Stimulated activated CD8-positive, alpha-beta memory T cell treated with anti-CD3 and anti-CD28 coated beads, Interleukin-4, amount 100 ng/mL, for 48 hours (primary cell): ENCODE measurements at places on chromosomes 6 and 20.
A peak's percentile ranks its signal among the peaks of the same experiment; 100 is the strongest.

DNA sequence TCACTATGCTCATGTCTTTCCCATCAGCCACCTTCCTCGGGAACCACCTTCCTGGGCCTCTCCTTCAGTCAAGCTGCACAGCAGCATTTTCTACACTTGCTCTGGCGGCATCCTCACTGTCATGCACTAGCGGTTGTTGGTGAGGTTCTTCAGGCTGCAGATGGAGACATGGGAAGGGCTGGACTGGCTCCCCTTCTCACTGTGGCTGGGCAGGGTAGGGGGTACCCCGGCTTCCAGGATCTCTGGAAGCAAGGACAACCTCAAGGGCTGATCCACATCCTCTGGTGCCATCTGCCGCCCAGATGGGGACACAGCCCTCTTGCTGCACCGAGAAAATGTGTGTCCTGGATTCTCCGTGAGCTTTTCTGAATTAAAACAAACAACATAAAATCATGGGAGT lies 180.1 kb upstream of the RNF24 start:
- no peak for DNase-seq

- DNase-seq = no peak
These were observed 34.6 kb upstream of the EPHA7 start for GRCh38 chr6:93453956-93454355.

DNA sequence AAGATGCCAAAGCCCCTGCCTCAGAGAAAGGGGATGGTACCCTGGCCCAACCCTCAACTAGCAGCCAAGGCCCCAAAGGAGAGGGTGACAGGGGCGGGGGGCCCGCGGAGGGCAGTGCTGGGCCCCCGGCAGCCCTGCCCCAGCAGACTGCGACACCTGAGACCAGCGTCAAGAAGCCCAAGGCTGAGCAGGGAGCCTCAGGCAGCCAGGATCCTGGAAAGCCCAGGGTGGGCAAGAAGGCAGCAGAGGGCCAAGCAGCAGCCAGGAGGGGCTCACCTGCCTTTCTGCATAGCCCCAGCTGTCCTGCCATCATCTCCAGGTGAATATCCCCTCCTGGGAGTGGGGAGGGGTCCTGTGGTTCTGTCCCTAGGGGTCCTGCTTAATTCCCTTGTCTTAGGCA lies 1.1 kb downstream of the MYLK2 start:
- DNase-seq = no peak

DNA sequence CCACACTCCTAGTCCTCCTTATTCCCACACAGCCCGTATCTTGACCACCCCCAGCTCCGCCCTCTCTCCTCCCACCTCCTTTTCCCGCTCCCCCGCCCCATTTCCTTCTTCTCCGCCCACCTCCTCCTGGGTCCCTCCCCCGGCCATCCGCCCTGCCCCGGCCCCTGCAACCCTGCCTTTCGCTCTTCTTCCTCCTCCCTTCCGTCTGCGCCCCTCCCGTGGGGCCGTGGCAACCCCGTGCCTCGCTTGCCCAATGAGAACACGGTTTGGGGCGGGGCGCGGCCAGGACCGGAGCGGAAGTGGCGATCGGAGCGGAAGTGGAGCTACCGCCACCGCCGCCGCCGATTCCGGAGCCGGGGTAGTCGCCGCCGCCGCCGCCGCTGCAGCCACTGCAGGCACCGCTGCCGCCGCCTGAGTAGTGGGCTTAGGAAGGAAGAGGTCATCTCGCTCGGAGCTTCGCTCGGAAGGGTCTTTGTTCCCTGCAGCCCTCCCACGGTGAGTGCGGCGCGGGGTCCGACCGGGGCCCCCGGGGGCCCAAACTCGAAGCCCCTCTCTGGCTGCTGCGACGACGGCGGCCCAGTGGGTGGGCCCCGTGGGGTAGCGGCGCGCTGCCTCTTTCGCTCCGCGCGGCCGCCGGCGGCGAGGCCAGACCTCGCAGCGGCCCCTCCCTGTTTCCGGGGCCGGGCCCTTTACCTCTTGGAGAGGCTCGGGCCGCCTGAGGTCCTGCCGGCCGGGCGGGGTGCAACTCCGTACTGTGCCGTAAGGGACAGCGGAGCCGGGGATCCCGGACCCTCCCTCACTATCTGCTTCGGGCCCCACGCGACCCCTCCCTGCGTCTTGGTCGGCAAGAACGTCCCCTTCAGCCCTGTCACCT lies at the start of gene YWHAB:
YWHAB (plus strand) TSS at position 314 of the 874 bp plus-strand sequence. CDS start 15,829 bp downstream, outside the sequence.
- peak; percentile 99 for DNase-seq

DNA sequence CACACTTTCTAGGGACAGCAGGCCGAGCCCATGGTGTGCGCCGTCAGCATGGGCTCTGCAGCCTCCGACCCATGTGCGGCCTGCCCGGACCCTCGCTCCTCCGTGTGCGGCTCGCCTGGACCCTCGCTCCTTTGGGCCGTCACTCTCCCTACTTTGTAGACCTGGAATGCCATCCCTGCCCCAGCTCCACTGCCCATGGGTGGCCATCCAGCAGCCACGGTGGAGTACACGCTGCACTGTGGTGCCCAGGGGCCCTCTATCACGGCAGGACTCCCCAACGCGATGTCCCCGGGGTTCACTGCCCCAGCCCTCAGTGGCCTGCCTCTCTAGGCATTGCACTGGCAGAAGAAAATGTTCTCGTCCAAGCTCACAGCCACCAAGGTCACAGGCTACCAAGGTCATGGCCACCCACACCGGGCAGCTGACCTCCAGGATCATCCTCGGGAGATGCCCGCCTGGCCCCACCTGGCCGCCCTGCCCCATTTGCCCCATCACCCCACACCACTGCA lies 24.1 kb upstream of the MRGBP start:
- no peak for DNase-seq

DNA sequence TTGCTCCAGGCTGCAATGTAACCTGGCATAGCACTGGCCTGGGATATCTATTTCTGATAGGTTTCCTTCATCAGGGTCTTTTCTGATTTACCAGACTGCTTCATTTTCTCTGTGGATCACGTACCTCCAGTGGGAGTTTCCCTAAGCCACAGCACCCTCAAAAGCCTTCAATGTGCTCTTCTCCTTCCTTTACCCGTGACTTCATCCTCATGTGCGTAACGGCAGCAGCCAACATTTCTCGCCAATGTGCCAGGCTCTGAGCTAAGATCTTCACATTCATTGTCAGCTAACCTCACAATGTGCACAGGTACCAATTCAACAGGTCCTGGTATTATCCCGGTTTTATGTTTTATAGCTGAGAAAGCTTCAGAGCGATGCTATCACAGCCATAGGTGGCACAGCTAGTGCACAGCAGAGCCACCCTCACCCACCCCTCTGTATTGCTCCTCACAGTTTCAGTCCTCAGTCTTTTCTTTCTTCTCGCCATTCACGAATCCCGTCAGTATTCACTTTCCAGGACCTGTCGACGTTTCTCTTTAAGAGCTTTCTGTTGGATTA lies 58.2 kb downstream of the TNFAIP3 start:
- no peak for DNase-seq

DNA sequence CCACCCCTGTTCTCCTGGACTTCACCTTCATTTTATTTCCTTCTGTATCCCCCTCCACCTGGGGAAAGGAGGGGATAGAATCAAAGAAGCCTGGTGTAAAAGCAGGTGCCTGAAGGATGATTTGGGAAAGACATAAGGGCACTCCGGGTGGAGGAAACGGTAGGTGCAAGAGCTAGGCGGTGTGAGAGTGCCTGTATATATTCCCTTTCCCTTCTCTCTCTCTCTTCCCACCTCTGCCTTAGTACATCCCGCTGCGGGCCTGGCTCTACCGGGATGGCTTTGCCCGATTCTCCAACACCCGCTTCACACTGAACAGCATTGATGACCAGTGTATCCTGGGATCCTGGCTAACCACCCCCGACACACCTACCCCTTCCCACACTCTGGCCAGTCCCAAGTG lies 26.2 kb downstream of the PDRG1 start:
- DNase-seq = no peak

- DNase-seq = no peak
These were observed 31.5 kb upstream of the GCM1 start for GRCh38 chr6:53179961-53180651.

DNA sequence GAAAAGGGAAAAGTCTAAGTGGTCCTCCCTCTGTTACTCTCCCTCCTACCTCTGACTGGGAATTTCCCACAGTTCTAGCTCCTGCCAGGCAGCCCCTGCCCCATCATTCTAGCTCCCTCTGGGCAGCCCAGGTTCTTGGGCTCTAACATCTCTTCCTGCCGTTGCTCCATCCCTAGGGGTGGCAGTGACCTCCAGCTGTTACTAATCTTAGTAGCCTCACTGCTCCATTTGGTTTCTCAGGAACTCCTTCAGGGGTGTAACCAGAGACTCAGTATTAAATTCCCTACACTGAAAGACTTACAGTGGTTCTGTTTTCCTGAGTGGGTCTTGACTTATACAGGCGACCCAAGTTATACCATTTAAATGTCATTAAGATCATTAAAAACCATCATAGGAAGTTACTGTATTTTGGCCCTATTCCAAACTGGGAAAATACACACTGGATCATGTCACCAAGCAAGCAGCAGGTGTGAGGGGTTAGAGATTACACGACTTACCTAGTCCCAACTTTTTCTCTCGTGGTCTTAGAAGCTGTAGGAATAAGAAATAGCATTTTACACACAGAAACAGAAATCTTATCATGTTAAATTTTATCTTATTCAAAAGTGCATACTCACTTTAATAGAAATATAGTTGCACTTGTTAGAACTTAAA lies 10.1 kb downstream of the DPM1 start:
- DNase-seq = no peak

DNA sequence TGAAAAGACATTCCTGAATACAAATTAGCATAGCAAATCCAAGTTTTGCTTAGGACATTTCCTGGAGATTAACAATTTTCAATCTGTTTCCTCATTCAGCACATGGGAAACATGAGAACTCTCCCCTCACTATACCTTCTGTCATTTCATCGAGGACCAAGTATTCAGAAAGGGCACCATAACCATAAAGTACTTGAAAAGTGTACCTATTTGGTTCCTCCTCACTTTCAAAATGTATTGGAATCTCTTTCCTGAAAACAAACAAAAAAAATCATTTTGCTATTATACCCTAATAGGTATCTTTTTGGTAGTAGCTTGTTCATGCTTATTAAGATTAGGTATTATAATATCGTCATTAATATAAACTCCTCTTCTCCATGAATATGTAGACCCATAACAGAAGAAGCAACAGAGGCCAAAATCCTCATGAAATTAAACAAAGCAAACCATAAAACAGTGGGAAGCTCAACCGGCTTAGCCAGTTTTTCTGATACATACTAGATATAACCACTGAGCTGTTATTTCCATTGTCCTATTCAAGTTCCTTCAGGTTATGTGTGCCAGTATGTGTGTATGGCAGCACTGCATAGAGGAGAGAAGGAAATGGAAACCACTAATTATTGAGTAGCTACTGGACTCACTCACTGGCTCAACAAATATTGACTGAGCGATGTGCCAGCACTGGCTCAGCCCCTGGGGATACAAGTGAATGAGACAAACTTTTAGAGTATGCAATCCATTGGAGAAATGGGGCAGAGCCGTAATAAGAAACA lies 274.0 kb downstream of the MAFB start:
- DNase-seq = no peak

DNA sequence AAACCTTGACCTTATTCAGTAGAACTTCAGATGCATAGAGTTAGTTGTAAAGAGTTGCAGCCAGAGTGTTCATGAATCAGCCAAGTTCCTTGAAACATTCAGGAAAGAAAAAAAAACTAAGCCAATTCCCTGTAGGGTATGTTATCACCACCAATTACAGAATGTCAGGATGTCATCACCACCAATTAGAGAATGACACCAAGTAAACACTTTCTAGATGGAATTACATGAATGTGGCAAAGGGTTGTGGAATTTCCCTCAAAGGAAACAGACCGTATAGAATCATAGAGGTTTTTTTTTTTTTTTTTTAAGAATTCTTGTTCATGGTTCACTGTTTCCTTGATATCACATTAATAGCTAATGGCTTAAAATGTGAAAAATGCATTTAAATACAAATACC lies 472.1 kb upstream of the RNF217 start:
- no peak for DNase-seq

DNA sequence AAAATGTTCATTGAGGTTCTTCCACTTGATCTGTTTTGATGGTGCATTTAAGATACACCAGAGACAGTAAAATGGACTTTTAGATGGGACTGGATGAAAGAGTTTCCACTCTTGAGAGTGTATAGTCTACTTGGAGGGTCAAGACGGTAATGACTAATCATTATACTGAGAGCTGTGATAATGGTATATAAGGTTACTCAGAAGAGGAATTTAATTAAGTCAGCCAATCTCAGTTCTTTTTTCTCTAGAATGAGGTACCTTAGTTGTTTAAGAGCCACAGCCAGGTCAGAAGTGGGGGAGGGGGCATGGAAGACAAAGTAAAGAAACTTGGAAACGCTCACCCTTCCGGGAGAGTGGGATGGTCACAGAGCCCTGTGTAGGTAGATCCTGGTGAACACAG lies 123.9 kb downstream of the MAP3K4 start:
- no peak for DNase-seq

GRCh38 chr6:14210663-14211561 lies 93.3 kb downstream of the CD83 start:
- peak; percentile 92 for DNase-seq

- DNase-seq = no peak
These were observed 167.3 kb downstream of the ARHGAP18 start for GRCh38 chr6:129542705-129543104.

DNA sequence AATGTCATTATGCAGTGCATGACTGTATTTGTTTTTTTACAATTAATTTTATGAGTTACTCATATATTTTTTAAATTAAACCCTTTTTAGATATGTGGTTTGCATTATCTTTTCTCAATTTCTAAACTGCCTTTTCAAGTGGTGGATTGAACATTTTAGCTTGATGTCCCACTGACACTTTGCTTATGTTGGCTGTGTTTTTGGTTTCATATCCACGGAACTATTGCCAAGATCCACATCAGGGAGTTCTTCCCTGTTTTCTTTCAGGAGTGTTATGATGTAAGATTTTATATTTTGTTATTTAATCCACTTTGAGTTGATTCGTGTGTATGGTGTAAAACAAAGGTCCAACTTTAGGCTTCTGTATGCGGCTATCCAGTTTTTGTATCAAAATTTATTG lies 1144.9 kb upstream of the EYS start:
- DNase-seq = no peak

GRCh38 chr6:139290787-139291311 lies 949 bp downstream of the TXLNB start:
- DNase-seq = no peak

DNA sequence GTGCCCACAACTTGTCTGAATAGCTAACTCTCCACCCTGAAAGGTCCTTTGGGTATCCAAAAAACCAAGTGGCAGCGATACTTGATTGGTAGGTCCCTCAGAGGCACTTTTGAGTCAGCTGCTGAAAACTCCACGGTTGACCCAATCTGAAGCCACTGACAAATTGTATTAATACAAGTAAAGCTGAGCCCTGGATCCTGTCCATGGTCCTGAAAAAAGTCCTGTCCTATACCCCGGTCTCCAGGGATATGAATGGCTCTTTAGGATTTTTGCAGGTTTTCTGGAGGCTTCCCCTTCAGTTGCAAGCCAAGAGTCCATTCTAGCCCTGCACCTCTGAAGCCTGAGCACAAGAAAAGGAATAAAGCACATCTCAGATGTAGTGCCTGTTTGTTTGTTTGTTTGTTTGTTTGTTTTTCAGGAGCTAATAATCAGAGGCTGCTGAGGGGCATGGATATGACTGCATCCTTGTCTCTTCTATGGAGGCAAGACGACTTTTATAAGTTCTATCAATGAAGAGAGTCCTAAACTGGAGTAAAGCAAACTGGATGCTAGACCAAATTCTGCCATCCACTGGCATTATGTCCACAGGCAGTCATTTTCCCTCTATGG lies 1.7 kb upstream of the SLC12A5 start:
- DNase-seq = peak; percentile 45
